ENCODE measurements at places on chromosomes 3 and 15.

DNA sequence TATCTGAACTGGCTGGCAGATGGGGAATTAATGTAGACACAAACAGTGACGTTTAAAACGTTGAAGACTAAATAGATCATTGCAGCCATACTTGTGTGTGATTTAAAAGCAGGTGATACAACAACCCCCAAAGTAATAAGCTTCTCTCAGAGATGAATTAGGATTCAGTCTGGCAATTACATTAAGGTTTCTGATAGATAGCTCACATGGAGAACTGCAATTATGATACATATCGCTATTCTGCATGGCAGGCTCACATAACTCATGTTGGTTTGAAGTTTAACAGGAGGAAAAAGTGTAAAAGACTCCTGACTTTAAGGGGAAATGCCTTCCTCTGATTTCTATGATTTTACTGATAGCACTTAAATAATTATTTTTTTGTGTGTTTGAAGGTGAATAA, 196.9 kb downstream of the CLSTN2 start:
- no peak for DNase-seq

- no peak for DNase-seq
These were observed 10.6 kb downstream of the UBR1 start for GRCh38 chr15:43095243-43095642.

GRCh38 chr3:48851407-48851806, 3.7 kb upstream of the PRKAR2A start:
- no peak for DNase-seq

- no peak for DNase-seq
These were observed 79.2 kb upstream of the ABHD17C start for GRCh38 chr15:80615783-80616391.

Data from T-helper 17 cell (primary cell).